ENCODE measurements at places on chromosomes 5 and 9.
A peak's percentile ranks its signal among the peaks of the same experiment; 100 is the strongest.

DNA sequence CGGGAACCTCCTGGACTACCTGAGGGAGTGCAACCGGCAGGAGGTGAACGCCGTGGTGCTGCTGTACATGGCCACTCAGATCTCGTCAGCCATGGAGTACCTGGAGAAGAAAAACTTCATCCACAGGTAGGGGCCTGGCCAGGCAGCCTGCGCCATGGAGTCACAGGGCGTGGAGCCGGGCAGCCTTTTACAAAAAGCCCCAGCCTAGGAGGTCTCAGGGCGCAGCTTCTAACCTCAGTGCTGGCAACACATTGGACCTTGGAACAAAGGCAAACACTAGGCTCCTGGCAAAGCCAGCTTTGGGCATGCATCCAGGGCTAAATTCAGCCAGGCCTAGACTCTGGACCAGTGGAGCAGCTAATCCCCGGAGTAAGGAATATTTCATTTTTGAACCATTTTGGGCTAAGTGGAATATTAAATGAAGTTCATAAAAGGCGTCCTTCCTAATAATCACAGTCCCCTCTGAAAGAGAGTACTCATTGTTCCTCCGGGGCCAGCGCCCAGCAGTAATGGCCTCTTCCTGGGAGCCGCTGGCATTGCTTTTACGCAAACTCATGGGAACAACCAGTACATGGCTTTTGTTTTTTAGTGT lies 23.6 kb downstream of the QRFP start:
- DNase-seq = no peak

DNA sequence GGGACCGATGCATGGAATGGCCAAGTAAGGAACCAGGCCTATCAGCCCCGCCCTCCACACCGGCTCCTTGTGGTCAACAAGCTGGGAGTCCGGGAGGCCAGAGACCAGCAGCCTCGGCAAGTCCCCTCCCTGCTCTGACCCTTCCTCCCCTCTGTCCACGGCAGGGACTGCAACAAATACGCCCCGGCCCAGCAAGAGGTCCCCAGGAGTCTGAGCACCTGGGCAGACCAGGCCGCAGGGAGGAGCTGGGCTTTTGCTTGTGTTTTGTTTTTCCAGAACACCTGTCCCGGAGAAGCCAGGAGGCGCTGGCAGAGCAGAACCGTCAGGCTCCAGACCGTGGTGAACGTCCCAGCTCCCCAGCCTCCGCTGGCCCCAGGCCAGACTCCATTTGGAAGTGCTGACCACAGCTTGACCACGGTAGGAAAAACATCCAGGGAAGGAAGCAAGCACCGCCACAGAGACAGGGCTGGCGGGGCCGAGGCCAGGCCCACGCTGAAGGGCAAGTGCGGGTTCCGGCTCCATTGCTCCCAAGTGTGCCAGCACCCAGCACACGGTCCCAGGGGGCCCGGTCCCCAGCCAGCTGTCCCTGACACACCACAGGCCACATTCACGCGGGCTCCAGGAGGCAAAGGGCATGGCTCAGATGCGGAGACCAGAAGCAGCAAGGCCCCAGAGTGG lies 56.7 kb downstream of the VAV2 start:
- DNase-seq = no peak

GRCh38 chr5:173457482-173457881 lies 129.3 kb upstream of the STC2 start:
- DNase-seq = no peak

DNA sequence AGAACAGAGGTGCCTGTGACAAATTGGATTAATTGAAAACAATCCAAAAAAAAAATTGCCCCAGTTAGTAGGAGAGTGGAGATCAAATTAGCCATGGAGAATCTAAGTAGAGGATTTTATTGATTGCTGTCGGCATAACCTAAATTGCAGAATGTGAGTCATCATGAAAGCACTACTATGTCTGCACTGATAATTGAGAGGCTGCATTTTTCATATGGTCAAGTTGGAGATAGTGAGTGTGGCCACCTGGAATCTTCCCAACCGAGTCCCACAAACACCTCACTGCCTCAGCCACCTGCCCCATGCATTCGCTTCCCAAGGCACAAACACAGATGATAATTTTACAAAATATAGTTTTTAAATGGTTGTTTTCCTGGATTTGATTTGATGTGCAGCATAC lies 123.7 kb downstream of the NTRK2 start:
- no peak for DNase-seq

GRCh38 chr9:132894862-132895835 lies 16.5 kb downstream of the SPACA9 start:
- no peak for DNase-seq

GRCh38 chr9:25557645-25558300 lies 120.5 kb downstream of the TUSC1 start:
- no peak for DNase-seq

- DNase-seq = no peak
These were observed 222.9 kb downstream of the DOCK8 start for GRCh38 chr9:437574-438001.

DNA sequence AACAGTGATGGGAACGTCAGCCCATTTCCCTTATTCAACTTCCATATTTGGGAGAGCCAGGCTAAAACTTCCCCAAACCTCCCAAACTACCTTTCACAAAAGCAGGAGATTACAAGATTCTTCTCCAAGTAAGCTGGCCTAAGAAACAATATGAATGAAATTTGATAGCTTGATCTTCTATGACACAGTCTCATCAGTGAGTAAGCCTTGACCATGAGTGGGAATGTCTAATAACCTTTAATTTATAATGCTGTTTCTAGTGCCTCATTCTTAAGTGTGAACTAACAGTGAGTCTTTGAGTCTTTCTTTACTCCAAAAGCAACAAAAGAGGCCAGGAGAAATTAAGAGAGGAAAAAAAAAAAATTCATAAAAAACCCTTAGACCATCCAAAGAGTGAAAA lies 1379.9 kb downstream of the EFNA5 start:
- no peak for DNase-seq

- DNase-seq = no peak
These were observed 306.8 kb downstream of the SPOCK1 start for GRCh38 chr5:137192293-137192743.

DNA sequence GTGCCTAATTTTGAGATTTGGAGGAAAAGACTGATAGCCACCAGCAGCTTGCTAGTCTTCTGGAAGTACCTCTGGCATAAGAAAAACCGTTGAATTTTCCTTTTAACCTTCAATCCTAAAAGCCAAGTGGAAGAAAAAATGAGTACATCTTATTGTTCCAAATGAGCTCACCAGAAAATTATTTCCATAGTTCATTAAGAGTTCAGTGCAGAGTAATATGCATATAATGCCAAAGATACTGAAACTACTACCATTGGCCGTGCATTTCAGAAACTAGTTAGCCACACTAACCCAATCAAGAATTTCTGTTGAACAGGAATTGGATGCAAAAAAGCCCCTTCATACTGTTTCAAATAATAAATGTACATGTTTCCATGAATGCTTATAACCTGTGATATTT lies 607.9 kb downstream of the KCTD16 start:
- no peak for DNase-seq

GRCh38 chr5:68352166-68352565 lies 136.6 kb downstream of the PIK3R1 start:
- no peak for DNase-seq

DNA sequence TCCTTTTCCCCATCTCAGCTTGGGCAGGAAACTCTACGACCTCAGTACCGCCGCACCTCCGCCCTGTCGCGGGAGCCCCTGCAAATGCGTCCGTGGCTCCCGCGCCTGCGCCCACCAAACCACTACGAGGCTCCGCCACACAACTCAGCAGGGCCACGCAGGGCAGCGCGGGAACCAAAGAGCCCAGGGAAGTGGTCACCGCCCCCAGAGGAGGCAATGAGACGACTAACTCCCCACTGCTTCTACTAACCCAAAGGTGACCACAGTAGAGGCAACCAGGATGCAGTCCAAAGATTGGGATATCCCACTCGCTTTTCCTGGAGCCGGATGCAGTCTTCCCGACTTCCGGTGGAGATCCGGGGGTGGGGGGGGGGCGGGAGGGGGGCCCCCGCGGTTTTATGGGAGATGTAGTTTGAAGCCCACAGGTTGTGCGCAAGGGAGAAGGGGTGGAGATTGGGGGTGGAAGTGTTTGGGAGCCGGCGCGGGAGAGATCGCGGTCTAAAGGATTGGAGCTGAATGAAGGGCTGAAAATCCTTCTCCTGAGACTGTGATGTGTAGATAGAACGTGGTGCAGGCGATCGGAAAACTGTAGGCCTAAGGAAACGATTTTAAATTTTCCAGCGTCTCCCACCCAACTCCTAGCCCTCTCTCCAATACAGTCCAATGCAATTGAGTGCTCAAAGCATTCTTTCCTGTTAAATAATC lies at the start of gene NUDT12:
Gene NUDT12, minus strand, starts transcription at position 337 of the 705 bp plus-strand sequence. CDS start 2,541 bp downstream, outside the sequence.
- DNase-seq = peak; percentile 92

GRCh38 chr5:120326651-120327050 lies 137.4 kb upstream of the PRR16 start:
- DNase-seq = no peak

- no peak for DNase-seq
These were observed 245.7 kb downstream of the ASTN2 start for GRCh38 chr9:117169089-117169621.

GRCh38 chr9:34651876-34652601 lies at the start of gene IL11RA:
Gene IL11RA (plus strand): TSS chr9:34652185. CDS start chr9:34655218, 3,033 bp downstream.
- peak; percentile 99 for DNase-seq

GRCh38 chr9:91677331-91677730 lies 253.7 kb upstream of the NFIL3 start:
- no peak for DNase-seq

DNA sequence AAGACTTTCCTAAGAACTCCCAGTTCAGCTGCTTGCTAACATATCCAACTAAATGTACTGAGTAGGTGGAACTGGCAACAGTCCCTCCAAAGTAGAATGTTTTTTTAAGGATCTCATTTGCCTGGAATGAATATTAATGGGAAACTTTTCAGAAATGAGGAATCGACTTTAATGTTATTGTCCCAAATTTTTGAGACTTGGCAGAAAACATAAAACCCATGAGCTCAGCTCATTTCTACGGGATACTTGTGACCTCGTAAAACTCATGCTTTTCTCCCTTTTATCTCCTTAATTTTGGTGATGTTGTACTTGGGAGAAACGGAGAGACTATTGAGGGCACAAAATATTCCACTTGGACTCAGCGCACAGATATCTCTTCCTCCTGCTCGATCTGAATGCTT lies 296.8 kb downstream of the EBF1 start:
- no peak for DNase-seq

DNA sequence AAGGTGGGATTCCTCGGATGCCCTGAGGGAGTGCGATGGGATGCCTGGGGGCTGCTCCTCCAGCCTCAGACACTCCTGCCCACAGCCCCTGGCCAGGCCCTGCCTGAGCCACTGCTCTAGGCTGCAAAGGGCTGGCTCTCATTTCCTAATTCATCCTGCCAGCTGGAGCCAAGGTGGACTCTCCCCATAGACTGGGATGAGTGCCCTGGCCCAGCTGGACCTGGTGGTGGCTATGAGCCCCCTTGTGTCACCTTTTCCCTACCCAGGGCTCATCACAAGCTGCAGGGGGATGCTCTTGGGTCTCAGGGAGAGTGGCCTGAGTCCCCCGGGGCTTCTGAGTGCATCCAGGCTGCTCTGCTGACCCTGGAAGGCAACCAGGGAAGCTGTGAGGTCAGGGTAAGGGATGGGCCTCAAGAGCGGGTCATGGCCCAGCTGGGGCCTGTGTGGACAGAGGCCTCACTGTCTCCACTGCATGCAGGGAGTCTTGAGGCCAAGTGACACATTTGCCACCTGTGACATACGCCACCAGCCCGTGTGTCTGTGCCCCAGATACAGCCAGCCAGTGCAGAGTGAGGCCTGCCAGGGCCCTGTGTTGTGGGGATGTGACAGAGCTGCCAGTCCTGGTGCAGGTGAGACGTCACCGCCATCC lies 102.7 kb upstream of the IER5L start:
- DNase-seq = no peak

DNA sequence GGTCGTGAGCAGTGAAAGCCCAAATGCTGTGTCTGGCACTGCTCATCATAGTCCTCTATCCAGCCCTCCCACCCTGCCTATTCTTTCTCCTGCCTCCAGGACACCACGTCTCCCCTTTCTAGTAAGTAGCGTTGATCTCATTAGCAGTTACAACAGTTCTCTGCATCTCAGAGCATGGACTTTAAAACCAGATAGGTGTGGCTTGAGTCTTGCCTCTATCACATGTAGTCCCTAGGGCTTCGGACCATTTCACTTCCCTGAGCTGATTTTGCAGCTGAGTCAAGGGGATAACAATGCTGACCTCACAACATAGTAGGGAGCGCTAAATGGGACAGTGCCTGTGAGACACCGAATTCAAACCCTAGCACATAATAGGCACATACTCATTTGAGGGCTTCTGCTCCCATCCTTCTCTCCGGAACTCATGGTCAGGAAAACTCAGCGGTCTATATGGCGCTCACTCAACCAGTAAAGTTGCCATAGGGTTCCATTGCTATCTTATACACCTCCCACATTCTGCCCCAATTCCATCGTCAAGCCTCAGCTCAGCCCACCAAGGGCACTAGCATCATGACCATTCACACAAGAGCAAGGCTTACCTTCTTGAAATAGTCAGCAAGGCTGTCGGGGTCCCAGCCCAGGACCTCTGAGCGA lies 515 bp downstream of the LCP2 start:
- DNase-seq = no peak

- peak; percentile 51 for DNase-seq
These were observed 13.4 kb upstream of the EXOC3 start for GRCh38 chr5:429453-430188.

- DNase-seq = no peak
These were observed 1.1 kb downstream of the NPM1 start for GRCh38 chr5:171388816-171389168.

DNA sequence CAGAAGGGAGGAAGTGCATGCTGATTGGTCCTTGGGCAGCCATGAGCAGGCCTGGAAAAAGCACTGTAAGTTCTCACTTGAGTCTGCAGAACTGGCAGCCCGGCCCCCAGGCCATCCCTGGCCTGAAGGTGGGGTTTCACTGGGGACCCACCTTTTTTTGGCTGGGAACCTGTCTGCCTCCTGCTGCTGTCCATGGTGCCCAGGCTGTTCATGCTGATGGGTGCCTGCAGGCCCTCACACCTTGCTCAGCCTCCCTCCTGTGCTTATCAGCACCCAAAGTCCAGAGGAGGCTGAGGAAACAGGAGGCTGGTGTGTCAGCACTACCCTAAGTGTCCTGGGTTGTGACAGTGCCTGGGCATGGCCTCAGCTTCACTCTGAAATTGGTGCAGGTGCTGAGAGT lies 134.4 kb upstream of the SPRY4 start:
- no peak for DNase-seq

- no peak for DNase-seq
These were observed 12.7 kb downstream of the LRRC14B start for GRCh38 chr5:204001-204400.

- DNase-seq = peak; percentile 99
These were observed at the start of gene STARD4 for GRCh38 chr5:111512375-111513130. Gene STARD4 (minus strand): TSS chr5:111512535. CDS start chr5:111507433, 5,102 bp downstream.

DNA sequence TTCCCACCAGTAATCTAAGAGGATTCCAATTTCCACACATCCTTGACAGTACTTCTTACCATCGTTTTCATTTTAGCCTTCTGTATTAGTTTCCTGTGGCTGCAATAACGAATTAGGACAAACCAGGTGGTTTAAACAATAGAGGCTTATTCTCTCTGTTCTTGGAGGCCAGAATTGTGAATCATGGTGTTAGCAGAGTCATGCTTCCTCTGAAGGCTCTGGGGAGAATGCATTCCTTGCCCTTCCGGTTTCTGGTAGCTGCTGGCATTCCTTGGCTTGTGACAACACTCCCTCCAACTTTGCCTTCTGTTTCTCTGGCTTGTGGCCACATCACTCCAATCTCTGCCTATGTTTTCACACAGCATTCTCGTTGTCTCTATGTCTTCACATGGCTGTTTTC lies 23.5 kb downstream of the RIGI start:
- DNase-seq = peak; percentile 81
